ENCODE measurements at places on chromosomes 2 and 18.

DNA sequence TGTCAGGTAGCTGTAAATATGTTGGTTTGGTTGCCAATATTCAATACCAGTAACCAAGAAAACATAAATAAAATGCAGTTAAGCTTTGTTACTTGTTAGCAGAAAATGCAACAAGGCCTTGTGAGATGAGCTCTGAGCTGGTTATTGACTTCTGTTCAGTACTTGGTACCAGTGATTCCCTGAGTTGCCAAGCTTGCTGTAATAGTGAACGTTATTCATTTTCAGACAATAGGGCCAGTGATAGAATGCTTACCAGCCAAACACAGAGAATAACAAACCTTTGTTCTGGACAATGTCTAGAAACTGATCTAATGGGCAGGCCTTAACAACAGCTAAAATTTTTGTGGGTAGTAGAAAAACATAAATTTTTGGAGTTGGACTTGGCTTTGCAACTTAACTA, 29.5 kb downstream of the RASGRP3 start:
- DNase-seq: no peak

DNA sequence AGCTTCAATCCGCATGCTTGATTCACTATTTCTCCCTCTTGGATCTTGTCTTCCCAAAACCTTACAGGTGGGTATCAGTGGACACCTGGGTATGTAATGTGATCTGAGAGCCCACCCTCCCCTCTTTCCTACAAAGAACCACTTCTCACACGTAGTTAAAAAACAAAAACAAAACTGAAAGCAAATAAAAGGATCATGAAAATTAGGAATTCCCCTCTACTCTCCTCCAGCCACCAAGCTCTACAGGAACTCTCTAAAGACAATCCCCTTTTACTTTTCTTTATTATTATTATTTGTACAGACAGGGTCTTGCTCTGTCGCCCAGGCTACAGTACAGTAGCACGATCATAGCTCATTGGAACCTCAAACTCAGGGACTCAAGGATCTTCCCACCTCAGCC, 40.8 kb upstream of the MYO1B start:
- DNase-seq: no peak

DNA sequence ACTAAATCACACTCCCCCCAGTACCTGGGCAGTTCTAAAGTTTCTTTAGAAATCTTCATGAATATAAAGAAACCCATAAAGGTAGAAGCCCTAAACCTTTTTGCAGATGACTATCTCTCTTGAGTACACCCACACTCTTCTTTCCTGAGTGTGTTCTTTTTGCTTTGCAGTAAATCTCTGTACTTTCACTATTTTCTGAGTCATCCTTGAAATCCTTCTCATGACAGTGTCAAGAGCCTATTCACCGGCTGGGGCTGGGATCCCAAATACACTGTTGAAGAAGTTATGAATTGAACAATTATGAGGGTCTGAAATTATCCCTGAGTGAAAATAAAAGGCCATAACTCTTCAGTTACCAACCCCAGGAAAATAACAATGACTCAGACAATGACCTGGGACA, 133.9 kb upstream of the CCDC195 start:
- no peak for DNase-seq

DNA sequence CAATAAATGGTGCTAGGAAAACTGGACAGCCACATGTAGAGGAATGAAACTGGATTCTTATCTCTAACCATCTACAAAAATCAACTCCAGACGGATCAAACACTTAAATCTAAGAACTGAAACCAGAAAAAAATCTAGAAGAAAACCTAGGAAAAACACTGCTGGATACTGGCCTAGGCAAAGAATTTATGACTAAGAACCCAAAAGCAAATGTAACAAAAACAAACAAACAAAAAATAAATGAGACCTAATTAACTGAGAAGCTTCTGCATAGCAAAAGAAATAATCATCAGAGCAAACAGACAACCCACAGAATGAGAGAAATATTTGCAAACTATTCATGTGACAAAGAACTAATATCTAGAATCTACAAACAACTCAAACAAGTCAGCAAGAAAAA, 314.0 kb upstream of the REV1 start:
- no peak for DNase-seq

DNA sequence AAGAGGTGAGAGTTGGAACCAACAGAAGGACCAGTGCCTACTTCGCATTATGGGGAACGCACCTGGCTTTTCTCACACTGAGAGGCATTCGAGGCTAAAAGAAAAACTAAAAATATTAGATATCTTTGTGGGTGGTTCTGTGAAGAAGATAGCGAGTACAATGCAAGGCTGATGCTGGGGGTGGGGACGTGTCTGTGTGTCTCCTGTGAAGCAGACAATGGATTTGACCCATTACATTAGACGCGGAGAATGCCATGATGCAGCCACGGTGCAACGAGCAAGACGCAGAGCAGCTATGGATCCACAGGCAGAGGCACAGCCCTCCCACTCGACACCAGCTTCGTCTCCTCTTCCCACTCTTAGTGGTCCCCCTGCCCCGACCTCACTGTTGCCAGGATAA, 61.0 kb downstream of the ADCY3 start:
- no peak for DNase-seq

GRCh38 chr2:11676640-11677039, 6.6 kb upstream of the NTSR2 start:
- DNase-seq: no peak

DNA sequence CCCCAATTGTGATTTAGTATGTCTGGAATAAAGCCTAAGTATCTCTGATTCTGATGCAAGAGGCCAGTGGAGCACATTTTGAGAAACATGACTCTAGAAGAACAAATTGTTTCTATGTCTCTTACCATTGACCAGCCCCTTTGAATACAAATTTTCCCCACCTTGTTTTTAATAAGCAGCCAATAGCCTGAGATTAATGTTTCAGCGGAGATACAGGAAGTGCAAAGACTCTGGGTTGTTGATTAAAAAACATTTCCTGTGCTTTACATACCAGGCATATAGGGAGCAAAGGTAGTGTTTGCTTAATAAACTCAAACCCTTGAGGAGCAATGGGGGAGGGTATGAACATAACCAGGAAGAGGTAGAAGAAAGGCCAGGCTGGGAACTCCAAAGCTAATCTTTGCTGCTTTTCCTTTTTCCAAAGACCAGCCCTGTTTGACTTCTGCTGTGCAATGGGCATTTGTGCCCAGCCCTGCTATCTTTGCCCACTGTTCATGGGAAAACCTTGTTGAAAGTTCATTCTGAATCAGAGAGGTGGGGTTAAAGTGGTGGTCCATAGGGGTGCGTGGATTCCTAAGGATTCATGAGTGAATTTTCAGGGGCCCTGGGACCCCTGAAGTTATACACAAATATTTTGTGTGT, 29.3 kb downstream of the UPP2 start:
- no peak for DNase-seq

- DNase-seq: no peak
These were observed 39.6 kb downstream of the CRACDL start for GRCh38 chr2:98896416-98896815.

DNA sequence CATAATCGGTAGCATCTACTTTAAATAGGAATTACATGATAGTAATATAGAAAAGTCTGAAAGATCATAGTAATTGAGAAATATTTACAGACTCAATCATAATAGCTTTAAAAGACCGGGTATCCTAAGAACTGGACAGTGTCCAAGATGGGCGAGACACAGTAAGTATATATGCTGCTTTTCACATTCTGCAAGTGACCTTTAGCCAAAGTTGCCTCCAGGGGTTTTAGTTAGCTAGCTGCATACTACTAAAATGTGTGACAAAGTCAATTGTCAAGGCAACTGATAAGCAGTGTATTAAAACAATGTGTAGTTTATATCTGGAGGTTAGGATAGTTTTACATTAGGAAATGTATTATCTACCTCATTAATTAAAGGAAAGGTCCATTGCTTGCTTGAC, 24.6 kb downstream of the CD302 start:
- no peak for DNase-seq

DNA sequence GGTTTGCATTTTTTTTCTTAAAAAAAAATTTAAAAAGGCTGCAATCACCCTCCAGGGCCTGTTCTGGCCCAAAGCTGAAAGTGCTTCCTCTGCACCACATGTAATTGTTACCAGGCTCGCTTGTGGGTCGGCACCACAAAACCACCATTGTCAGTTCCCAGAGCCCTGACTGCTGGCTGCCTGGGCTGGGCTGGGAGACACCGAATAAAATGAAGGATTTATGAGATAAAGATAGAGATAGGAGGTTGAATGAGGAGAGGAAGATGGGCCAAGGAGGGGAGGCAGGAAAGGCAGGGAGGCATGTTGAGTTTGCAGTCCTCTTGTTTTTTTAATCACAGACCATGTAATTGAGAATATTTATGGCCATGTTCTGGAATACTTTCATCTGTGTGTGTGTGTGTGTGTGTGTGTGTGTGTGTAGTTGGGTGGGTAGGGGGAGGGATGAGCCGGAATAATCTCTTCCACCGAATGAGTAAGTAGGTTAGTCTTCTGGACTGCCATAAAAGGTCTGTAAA, 14.7 kb downstream of the NRP2 start:
- no peak for DNase-seq

DNA sequence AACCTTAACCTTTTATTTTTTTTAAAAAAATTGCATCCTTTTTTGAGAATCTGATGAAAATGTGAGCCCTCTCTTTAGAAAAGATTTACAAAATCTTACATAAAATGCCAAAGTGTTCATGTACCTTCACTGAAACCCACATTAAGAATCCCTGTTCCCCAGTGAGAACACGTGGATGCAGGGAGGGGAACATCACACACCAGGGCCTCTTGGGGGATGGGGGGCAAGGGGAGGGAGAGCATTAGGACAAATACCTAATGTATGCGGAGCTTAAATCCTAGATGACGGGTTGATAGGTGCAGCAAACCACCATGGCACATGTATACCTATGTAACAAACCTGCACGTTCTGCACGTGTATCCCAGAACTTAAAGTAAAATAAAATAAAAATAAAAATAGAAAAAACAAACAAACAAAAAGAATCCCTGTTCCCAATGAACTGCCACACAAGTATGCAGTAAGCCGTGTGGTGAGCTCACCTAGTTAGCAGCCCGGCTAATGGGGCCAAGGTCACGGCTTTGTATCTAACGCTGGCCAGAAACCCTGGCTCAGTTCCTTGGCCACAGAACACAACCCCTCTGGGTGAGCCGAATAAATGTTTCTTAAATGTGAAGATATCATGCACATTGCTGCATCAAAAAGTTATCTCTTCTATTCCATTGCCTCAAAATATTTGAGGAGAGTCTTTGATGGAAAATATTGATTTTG, 41.4 kb downstream of the CHST9 start:
- DNase-seq: no peak

DNA sequence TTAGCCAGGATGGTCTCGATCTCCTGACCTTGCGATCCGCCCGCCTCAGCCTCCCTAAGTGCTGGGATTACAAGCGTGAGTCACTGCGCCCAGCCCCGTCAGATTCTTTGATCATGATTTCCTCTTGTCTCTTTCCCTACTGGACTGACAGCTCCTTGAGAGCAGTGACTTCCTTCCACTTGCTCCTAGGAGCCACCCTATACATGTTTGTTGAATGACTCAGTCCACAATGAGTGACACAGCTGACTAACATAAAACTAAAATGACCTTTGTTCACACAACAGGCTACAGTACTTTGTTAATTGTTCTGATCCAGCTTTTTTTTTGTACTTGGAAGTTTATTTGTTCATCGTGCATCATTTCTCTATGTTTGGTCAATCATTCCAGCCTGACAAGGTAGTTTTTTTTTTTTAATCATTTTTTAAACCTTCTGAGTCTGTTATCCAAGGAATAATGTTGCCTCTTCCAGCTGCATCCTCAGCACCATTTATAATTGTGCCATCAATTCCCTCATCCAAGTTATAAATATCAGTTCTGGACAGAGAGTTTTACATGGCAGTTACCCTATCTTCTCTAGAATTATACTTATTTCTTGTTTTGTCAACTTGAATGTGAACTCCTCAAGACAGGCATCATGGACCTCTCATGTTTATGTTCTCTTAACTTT, 42.9 kb upstream of the TUBA3E start:
- peak; percentile 96 for DNase-seq

DNA sequence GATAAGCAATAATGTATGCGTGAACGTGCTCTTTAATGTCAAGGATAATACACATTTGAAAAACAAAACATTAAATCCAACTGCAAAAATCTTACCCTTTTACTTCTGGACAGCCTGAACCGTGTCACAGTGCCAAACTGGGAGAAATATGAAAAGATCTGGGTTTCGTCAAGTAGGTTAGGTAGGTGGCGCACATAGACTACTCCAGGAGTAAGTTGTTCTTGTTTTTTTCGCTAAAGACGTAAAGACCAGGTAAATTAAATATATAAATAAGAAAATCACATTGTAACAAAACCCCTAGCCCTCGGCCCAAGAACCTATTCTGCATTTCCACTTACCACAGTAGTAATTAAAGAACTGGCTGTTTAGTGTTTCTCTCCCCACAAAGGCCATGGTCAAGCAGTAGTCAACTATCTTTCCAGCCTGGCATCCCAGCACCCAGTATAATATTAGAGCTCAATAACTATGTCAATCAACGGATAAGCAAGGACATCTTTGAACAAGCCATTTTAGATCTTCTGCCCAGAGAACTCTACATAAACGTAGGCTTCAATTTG, 1.1 kb downstream of the NIFK start:
- DNase-seq: peak; percentile 28

DNA sequence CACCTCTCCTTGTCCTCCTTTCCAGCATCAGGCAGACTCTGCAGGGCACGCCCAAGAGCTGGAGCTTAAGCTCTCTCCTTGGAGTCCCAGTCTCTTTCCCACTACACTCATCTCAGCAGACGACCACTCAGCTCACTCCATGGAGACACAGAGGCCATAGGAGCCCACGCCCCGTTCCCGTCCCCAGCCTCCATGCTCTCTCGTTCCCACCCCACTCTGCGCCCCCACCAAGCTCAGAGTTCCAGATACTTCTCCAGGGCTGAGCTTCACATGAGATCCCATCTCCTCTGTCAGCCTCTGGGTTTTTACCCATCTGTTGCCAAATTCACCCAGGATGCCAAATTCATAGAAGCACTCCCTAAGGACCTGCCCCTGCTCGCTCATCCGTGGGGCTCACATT, 87.3 kb downstream of the MALT1 start:
- DNase-seq: no peak

DNA sequence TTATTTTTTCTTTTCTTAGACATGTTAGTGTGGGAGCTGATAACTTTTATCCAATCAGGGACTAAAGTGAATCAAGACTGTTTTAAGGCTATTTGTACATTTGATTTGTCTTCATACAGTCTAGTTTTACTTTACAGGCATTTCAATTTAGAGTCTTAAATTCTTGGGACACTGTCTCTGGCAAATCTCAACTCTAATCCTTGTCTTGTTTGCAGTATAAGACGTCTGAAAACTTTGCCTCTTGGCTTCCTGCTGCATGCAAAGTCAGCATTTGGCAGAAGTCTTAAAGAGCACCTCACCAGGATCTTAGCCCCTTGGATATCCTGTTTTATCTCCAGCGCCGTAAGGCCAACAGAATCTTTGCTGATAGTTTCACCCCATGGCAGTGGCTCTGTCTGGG, 30.3 kb downstream of the SPOPL start:
- no peak for DNase-seq

DNA sequence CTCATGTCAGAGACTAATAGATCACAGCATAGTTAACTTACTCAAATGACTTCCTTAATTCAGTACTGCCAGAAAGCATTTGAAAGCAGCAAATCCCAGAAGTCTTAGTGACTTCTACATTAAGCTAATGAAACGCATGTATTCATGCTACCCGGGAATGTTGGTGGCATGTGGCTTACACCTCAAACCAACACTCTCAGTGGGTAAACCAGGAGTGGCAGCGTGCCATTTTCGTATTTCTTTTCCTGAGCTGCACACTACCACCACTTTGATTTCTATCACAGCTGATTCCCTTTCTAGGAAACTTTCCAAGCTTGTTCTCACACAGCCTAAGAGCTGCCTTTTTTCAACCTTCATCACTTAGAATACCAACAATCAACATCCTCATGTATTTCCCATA, 646.6 kb downstream of the NRXN1 start:
- no peak for DNase-seq
